H1 (cell line): ENCODE measurements at places on chromosomes 1 and 21. TPM values are rescaled to one million over a fixed set of nuclear protein-coding genes. Genes with fewer than 3 reads are reported as not detected.
A peak's percentile ranks its signal among the peaks of the same experiment; 100 is the strongest.

METTL18 gene
- 6.0 and 7.6 TPM in 2 replicates for total RNA-seq

GLIS1 gene
- 0.21 and 0.22 TPM in 2 replicates for total RNA-seq

TAL1 gene
- total RNA-seq: 0.15 TPM in 1 of 2 replicates, not detected in the other

BACE2 gene
- total RNA-seq: 8.1 and 9.9 TPM in 2 replicates

GJC2 gene
- total RNA-seq: 0.54 and 0.55 TPM in 2 replicates

CA14 gene
- 52.1 and 52.3 TPM in 2 replicates for total RNA-seq

CCDC27 gene
- not detected in 2 replicates for total RNA-seq

CLDN8 gene
- total RNA-seq: not detected in 2 replicates

DNA sequence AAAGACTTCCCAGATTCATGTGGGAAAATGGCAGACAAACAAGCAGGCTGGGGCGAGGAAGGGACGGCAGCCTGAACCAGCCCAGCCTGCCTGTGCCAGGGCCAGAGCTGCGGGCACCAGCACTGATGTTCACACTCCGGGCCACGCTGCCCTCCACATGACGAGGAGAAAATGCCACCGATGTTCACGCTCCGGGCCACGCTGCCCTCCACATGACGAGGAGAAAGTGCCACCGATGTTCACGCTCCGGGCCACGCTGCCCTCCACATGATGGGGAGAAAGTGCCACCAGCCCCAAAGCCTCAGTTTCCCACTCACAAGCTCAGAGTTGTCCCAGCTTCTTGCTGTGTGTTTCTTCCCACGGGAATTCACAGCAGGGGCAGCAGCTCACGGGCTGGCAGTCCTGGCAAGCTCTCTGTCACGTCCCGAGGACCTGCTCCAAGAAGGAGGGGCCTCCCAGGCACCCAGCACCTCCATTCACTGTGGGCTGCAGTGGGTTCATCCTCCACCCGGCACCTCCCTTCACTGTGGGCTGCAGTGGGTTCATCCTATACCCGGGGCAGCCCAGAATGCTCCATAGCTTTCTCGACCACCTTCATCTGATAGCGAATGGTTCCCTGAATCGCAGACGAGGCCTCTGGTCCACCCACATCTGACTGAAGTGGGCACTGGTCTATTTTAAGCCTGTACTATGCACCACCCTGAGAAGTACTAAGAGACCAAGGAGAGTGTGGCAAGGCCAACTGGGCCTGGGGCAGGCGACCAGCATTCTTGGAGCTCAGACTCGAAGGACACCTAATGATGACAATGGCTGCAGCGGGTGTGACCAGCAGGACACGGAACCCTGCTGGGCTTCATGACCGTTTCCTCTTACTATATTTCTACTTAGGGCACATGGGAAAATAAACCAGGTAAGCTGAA lies 108.8 kb downstream of the NPHP4 start:
- H3K27me3 ChIP-seq: no peaks in the 10 kb centered on the region
- H3K4me1 ChIP-seq: no peaks in the 10 kb centered on the region; the same call in 1 of the 2 replicates
- H3K4me3 ChIP-seq: no peak overlapping the region
- DNase-seq: no peak
- no peaks in the 10 kb centered on the region; the same call in 1 of the 2 replicates for H3K36me3 ChIP-seq

GRCh38 chr1:73759011-73759410 lies 439.0 kb downstream of the LRRIQ3 start:
- H3K27me3 ChIP-seq: no peaks in the 10 kb centered on the region
- H3K4me3 ChIP-seq: no peak overlapping the region
- no peak overlapping the region for H3K27ac ChIP-seq
- H3K36me3 ChIP-seq: no peaks in the 10 kb centered on the region
- H3K4me1 ChIP-seq: no peaks in the 10 kb centered on the region

- peaks cover 3% of the 10 kb centered on the region; the same call in 1 of the 2 replicates for H3K4me1 ChIP-seq
- H3K36me3 ChIP-seq: peaks cover 8% of the 10 kb centered on the region; the same call in 1 of the 2 replicates
- no peaks in the 10 kb centered on the region for H3K27me3 ChIP-seq
These were observed 71.3 kb downstream of the OBSCN start for GRCh38 chr1:228279011-228279721.

GRCh38 chr1:205067031-205067430 lies 17.2 kb downstream of the TMEM81 start:
- no peaks in the 10 kb centered on the region for H3K36me3 ChIP-seq
- no peak overlapping the region for H3K4me3 ChIP-seq
- H3K27me3 ChIP-seq: no peaks in the 10 kb centered on the region
- H3K27ac ChIP-seq: no peak overlapping the region
- no peaks in the 10 kb centered on the region for H3K4me1 ChIP-seq

DNA sequence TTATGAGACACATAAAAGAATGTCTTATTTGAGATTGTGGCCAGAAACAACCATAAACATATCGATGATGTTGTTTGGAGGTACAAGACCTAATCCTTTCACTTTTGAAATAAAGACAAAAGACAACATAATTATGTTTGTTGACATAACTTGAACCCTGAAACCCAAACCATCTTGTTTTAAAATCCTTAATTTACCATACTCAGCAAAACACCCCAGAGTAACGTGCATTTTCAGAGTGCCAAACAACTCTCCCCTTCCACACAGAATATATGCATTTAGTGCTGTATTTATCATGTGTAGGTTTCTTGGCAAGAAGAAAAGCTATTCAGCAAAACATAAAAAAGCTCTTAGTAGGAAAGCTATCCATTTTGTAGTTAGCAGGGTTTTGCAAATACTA lies 17.5 kb downstream of the SIM2 start:
- DNase-seq: no peak
- H3K4me1 ChIP-seq: peaks cover 7% of the 10 kb centered on the region; the same call in 1 of the 2 replicates
- H3K36me3 ChIP-seq: no peaks in the 10 kb centered on the region

GRCh38 chr1:107430540-107431228 lies 289.8 kb downstream of the NTNG1 start:
- no peaks in the 10 kb centered on the region for H3K36me3 ChIP-seq
- H3K4me3 ChIP-seq: no peak overlapping the region
- H3K27me3 ChIP-seq: no peaks in the 10 kb centered on the region

GRCh38 chr1:246293366-246294121 lies 213.5 kb downstream of the SMYD3 start:
- H3K4me3 ChIP-seq: no peak overlapping the region
- H3K27ac ChIP-seq: no peak overlapping the region
- no peak for DNase-seq
- no peaks in the 10 kb centered on the region for H3K36me3 ChIP-seq
- H3K4me1 ChIP-seq: peaks cover 6% of the 10 kb centered on the region; the same call in 1 of the 2 replicates
- H3K27me3 ChIP-seq: no peaks in the 10 kb centered on the region

GRCh38 chr1:33182401-33182841 lies 578 bp upstream of the TRIM62 start:
- H3K4me3 ChIP-seq: peak overlapping the region; percentile 60
- peak; percentile 48 for DNase-seq
- H3K27me3 ChIP-seq: 0 out of 2 replicates have a peak, but pooled peaks cover 2% of the 10 kb centered on the region
- no peaks in the 10 kb centered on the region for H3K36me3 ChIP-seq
- peaks cover 5% of the 10 kb centered on the region for H3K4me1 ChIP-seq
- H3K27ac ChIP-seq: no peak overlapping the region

DNA sequence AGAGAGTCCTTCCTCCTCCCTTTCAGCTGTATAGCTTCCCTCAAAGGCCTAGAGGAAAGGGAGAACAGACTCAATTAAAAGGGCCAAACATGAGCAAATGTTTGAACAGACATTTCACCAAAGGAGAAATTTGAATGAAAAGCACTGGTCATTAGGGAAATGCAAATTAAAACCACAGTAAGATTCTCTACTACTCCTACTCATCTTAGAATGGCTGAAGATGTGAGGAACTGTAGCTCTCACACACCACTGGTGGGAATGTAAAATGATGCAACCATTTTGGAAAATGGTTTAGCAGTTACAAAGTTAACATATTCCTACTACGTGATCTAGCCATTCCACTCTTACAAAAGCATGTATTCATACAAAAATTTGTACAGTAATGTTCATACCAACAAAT lies 253.0 kb upstream of the HOOK1 start:
- H3K36me3 ChIP-seq: no peaks in the 10 kb centered on the region
- no peaks in the 10 kb centered on the region for H3K27me3 ChIP-seq
- H3K4me3 ChIP-seq: no peak overlapping the region
- DNase-seq: no peak
- H3K27ac ChIP-seq: no peak overlapping the region

DNA sequence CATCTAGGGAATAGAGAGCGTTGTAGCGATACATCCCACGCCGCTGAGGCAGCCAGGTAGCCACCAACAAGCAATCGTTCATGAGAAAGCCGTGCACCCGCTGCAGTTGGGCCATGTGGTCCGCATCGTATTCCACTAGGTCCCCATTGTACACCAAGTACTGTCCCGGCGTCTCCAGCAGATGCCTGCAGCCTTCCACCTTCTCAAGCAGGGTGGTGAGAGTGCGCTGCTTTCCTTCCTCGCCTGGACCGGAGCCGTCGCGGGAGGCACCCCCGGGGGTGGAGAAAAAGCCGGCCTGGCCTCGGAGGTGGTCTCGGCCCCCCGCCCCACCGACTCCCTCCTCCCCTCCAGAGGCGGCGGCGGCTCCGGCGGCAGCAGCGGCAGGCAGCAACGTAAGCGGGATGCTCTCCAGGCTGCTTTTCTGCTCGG lies 595 bp downstream of the EXOC8 start:
- H3K27ac ChIP-seq: peak overlapping the region; percentile 35; the same call in 1 of the 2 replicates
- no peaks in the 10 kb centered on the region for H3K27me3 ChIP-seq
- H3K4me1 ChIP-seq: peaks cover 6% of the 10 kb centered on the region
- H3K4me3 ChIP-seq: peak overlapping the region; percentile 100
- no peaks in the 10 kb centered on the region for H3K36me3 ChIP-seq

DNA sequence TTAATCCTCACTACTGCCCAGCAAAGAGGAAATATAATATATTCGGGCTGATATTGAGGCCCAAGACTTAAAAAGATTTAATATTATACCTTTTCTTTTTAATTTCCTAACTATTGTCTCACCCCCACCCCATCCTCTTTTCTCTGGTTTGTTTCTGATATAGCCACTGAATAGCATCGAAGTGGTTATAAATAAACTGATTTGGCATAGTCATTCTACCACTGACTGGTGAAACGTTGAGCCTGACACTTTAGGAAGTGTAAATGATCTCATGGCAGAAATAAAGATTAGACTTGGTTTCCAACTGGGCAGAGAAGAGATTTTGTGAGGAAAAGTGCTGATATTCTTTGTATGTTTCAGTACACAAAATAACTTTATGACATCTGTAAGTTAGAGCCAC lies 39.3 kb downstream of the DTL start:
- no peak for DNase-seq
- no peaks in the 10 kb centered on the region for H3K27me3 ChIP-seq
- no peak overlapping the region for H3K4me3 ChIP-seq
- no peak overlapping the region for H3K27ac ChIP-seq
- no peaks in the 10 kb centered on the region for H3K4me1 ChIP-seq

DNA sequence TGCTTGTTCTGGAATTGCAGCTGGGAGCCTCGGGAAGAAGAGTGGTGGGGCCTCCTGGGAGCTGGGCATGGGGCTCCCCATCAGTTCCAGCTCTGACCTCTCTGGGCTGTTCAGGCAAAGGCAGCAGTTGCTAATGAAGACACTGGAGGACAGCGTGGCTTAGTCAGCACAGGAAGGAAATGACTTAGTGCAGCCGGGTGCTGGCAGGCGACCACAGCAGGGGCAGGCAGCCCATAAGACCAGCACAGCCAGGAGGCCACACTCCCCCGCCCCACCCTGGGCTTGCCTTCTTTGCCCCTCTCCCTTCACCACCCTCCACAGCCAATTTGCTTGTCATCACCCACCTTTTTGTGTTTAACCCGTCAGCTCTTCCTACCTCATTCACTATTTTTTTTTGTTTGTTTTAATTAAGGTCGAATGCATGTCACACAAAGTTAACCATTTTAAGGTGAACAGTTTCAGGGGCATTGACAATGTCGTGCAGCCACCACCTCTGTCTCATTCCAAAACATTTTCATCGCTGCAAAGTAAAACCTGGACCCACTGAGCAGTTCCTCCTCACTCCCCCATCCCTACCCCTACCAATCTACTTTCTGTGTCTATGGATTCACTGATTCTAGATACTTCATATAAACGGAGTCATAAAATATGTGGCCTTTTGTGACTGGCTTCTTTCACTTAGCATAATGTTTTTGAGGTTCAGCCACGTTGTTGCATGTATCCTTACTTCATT lies 10.9 kb downstream of the OLIG2 start:
- H3K4me3 ChIP-seq: no peak overlapping the region
- no peaks in the 10 kb centered on the region for H3K36me3 ChIP-seq
- no peak for DNase-seq
- H3K4me1 ChIP-seq: peaks cover 25% of the 10 kb centered on the region
- no peak overlapping the region for H3K27ac ChIP-seq
- peaks cover 43% of the 10 kb centered on the region for H3K27me3 ChIP-seq

- no peak overlapping the region for H3K4me3 ChIP-seq
- no peak overlapping the region for H3K27ac ChIP-seq
- no peak for DNase-seq
- H3K27me3 ChIP-seq: no peaks in the 10 kb centered on the region
These were observed 22.9 kb downstream of the SUSD4 start for GRCh38 chr1:223341121-223341520.
